ENCODE measurements at places on chromosomes 3 and 15.

- DNase-seq, result no peak
Observed at GRCh38 chr3:159137949-159138348, 336.1 kb downstream of the MFSD1 start.

- DNase-seq, result no peak
Observed at GRCh38 chr3:67405193-67405592, 249.2 kb downstream of the SUCLG2 start.

DNA sequence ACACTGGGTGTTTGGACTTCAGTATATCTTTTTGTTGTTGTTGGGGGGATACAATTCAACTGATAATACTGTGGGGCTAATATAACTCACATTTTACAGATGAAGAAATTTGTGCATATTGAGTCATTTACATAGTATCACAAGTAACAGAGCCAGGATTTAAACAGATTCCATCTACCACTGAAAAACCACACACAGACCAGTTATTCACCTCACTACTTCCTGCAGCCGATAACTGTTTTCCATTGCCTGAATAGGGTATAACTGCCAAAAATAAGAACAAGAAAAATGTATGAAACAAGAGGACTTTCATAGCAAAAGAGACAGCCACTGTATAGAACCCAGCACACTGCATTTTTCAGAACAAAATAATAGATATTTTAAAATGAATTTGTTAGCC, 215.8 kb upstream of the CNTN6 start:
- DNase-seq, result no peak

DNA sequence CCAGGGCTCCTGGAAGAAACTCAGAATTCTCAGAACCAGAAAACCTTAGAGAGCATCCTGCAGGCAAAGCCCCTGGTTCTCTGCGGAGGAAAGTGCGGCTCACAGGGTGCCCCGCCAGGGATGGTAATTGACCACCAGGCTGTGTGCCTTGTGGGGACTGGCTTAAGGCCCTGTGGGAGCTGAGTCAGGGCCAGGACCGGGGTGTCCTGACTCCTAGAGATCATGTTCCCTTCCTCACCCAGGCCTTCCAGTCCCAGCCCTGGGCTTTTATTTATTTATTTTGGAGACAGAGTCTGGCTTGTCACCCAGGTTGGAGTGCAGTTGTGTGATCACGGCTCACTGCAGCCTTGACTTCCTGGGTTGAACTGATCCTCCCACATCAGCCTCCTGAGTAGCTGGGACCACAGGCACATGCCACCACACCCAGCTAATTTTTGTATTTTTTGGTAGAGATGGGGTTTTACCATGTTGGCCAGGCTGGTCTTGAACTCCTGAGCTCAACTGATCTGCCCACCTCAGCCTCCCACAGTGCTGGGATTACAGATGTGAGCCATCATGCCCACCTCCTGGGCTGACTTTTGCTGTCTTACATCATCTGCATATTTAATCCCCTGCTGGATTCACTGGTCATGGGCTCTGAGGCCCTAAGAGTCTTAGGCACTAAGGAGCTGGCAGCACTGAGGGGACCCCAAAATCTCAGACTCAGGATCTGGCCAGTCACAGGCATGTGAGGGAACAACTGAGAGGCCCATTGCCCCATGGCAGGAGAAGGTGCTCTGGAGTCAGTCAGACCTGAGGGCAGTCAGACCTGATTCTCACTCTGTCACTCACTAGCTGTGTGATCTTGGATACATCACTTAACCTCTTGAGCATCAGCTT, 20.4 kb upstream of the LAMP3 start:
- DNase-seq, result no peak

DNA sequence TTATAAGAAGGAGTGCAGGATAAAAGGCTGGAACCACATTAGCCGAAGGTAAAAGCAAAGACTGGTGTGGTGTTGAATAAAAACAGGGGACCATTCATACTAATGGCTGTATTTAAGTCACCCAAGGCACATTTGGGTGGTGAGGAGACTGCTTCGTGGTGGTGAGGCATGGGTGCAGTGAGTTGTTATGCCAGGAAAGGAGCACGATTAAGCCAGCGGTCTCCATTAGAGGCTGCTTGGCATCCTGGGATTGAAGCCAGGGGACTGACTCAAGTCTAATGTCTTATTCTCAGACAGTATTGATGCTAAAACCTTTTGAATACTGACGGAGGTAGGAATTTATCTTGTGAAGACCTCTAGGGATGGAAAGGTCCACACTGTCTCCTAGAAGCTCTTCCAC, 21.9 kb downstream of the FEM1B start:
- DNase-seq, result no peak

- peak; percentile 59 for DNase-seq
Observed at GRCh38 chr3:89145995-89146394, 38.6 kb downstream of the EPHA3 start.
